ENCODE measurements at places on chromosomes 7 and 10.

- no peak for DNase-seq
These were observed 525 bp downstream of the UBE2D4 start for GRCh38 chr7:43926798-43927123.

DNA sequence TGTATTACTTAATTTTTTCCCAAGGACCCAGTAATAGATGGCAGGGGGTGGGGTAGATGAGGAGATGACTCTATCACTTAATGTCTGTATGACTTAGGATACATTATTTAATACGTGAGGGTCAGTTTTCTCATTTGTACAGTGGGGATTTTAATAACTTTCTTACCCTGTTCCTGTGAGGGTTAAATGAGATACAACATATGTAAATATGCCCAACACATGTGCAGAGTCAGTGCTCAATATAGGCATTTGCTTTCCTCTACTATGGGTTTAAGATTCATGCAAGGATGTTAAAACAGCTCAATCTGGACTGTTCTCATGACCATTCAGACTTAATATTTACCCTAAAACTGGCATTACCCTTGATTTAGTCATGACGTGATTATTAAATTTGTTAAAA, 31.2 kb downstream of the ST7 start:
- DNase-seq = no peak

DNA sequence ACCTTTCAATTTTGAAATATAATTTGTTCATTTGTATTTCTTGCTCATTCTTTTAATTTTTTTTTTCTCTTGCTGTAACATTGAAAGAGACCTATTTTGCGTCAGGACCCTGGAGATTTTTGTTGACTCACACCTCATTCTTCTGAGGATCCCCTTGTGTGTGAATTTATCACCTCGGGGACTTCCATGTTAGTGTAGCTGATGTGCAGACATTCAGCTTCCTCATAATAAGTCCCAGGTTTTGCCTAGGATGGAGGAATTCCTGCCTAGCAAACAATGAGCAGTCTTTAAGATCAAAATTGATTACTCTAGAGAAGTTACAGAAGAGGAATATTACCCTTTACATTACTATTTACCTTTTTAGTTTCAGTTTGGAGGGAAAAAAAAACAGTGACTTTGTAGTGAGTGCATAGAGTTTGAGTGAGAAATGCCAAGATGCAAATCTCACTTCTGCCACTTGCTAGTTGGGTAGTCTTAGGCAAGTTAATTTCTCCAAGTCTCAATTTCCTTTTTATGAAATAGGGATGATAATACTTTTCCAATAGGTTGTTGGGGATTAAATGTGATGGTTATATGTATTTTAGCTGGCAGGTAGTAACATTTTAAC, 14.3 kb downstream of the TES start:
- no peak for DNase-seq

DNA sequence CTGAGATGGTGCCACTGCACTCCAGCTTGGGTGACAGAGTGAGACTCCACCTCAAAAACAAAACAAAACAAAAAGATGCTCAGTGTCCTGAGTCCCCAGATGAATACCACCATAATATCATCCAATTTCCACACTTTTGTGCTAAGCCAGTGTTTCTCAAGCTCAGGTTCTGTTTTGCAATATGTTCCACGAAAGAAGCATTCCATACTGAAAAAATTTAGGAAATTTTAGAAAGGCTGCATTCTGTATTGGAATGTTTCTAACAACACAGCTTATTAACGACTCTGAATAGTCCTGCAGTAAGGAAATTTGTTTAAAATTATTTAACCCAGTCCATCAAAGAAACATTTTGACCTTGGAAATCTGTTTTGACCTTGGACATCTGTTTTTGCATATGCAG, 142.4 kb downstream of the EPC1 start:
- no peak for DNase-seq

DNA sequence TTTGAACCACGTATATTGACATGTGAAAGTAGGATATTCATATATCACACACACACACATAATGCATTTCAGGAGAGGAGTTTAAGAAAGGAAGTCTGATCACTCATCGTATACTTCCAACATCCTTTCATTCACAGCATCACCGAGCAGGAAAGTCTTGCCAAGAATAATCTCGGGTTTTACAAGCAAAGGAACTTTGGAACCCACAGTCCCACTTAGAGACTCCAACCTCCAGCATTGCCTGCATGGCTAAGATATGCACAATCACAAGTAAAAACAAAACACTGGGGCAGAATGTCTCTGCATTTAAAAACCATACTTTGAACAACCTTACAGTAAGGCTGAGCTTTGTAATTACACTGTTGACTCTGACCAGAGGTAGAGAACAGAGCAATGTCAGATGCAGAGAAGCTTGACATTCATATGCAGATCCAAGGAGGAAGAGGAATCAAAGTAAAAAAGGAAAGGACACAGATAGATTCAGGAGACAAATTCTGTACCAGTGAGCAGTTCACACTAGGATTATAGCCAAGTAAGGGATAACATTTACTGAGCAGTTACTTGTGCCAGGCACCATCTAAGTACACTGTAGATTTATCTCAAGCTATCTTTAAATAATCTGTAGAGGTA, 14.8 kb downstream of the THSD7A start:
- DNase-seq = no peak

- DNase-seq = no peak
These were observed 509.5 kb upstream of the CELF2 start for GRCh38 chr10:10508211-10508610.

DNA sequence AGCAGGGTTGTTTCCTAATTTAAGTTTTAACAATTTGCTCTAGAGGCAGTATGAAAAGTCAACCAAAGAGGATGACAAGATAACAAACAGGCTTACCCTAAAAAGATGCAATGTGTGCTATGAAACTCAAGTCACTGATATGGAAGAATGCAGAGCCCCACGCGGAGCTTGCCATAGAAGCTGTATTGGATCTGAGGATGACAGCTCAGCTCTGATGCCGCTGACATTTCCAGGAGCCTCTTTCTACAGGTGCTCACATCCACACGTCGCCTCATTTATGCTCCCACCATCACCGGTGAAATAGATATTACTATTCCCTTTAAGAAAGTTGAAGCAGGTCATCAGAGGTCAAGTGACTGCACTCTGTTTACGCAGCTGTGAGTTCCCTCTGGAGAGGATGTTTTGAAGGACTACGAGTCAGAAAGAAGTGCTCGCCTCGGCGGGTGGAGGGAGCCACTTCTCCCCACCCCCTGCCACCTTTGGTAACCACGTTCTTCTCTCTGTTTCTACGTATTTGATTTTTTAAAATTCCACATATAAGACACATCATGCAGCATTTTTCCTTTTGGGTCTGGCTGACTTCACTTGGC, 275.4 kb downstream of the GLRX3 start:
- DNase-seq = no peak
